ENCODE measurements at places on chromosomes 13 and 19.

- DNase-seq: no peak
Measured at GRCh38 chr19:43331435-43332010, 22.0 kb upstream of the CD177 start.

DNA sequence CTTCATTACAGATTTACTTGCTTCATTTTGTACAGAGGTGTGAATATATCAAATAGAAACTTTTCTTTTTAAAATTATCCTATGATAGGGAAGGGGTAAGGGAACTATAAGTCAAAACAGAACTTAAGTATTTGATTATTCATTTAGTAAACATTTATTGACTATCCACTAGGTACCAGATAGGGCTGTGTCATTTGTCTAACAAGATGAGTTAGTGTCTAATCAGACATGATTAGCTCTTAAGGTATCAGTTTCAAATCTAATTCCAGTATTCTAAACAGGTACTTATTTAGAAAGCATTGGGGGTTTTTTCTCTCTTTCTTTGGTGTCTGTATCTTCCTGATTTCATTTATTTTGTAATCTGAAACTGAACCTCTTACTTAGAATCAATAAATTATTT lies 32.2 kb downstream of the CDADC1 start:
- no peak for DNase-seq

GRCh38 chr13:45826731-45827130 lies 24.8 kb downstream of the SIAH3 start:
- no peak for DNase-seq

- peak; percentile 58 for DNase-seq
Measured at GRCh38 chr19:46529622-46530451, 34.2 kb upstream of the PNMA8B start.
